ENCODE measurements at places on chromosomes 12 and 14.

DNA sequence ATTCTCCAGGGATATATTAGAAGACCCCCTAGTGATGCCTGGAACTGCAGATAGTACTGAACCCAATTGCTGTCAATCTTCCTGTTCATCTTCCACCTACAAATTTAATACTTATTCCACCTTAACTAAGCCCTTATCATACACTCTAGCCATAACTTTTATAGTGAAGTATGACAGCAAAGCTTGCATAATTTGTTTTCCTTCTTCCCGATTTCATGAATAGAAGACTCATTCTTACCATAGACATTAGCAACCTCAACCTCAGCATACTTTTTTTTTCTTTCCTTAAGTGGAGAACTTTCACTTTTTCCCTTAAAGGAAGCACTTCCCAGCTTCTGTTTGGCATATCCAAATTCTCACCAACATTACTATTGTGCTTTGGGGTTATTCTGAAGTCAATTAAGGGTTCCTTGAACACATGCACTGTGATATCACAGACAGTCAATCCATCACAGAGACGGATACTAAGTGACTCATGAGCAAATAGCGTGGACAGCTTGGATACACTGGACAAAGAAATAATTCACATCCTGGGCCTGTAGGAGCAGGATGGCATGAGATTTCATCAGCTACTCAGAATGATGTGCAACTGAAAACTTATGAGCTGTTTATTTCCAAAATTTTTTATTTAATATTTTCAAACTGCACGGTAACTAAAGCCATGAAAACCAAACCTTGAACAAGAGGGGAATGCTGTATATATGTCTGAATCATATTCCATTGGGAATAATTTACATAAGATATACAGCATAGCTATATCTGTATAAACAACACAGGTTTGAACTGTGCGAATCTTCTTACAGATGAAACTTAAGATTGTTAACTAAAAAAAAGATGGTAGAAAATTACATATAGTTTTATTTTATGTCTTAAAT is 63.9 kb downstream of the SYT1 start:
- ATAC-seq: no peak

- no peak for ATAC-seq
These were observed 13.4 kb upstream of the OAS2 start for GRCh38 chr12:112964915-112965314.

DNA sequence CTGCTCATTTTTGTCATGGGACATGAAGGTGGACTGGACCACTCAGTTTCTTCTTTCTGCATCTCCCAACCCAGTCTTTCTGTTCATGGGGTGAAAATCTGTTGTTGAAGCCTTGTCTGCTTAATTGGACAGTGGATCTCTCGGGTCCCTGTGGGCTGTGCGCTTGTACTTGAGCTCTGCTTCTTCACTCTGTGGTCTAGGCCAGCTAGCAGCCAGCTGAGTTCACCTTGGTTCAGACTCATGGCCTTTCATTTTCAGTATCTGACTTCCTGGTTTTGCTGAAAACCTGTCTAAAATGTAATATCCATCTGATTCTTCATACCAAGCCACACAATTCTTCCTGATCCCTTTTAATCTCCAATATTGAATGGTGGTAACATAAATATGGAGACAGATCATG is 117.2 kb downstream of the LRRK2 start:
- no peak for ATAC-seq

DNA sequence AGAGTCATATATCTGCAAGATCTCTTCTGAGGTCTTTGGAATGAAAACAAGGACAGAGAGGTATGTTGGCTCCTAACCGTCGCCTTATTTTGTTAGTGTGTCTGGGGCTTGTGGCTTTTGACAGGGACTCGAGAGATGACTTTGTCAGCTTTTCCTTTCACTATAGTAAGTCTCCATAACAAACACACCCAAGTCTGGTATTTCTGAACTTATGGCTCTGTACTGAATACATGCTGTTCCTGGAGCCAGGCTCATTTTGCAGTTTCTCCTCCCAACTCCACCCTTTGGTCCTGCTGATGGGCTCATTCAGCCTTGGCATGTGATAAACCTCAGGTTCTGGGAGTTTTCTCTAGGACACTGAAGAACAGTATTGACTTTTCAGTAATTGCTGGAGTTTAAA is 27.7 kb upstream of the TMED10 start:
- peak; percentile 69 for ATAC-seq

DNA sequence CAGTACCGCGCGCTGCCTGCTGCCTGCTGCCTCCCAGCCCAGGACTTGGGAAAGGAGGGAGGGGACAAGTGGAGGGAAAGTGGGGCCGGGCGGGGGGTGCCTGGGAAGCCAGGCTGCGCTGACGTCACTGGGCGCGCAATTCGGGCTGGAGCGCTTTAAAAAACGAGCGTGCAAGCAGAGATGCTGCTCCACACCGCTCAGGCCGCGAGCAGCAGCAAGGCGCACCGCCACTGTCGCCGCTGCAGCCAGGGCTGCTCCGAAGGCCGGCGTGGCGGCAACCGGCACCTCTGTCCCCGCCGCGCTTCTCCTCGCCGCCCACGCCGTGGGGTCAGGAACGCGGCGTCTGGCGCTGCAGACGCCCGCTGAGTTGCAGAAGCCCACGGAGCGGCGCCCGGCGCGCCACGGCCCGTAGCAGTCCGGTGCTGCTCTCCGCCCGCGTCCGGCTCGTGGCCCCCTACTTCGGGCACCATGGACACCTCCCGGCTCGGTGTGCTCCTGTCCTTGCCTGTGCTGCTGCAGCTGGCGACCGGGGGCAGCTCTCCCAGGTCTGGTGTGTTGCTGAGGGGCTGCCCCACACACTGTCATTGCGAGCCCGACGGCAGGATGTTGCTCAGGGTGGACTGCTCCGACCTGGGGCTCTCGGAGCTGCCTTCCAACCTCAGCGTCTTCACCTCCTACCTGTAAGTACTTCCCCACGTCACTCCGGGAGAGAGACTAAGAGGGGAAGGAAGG is at the start of gene LGR5:
TSS of gene LGR5 (plus strand) at position 186 of the 732 bp plus-strand sequence. CDS start at position 469, 283 bp downstream.
- ATAC-seq: peak; percentile 19

DNA sequence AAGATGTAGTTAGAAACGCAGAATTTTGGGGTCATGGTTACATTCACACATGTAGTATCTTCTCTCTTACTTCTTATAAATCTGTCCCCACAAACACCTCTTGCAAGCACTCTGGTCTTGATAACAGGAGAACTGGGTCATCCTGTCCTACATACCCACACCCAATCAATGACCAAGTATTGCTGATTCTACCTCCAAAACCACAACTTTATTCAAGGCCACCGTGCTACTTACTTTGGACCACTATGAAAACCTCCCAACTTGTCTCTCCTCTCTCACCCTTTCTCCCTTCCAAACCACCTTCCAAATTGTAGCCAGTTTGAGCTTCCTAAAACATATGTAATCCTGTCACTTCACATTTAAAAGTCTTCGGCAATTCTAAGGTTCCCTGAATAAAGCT is 5.4 kb downstream of the SERPINA11 start:
- ATAC-seq: no peak

DNA sequence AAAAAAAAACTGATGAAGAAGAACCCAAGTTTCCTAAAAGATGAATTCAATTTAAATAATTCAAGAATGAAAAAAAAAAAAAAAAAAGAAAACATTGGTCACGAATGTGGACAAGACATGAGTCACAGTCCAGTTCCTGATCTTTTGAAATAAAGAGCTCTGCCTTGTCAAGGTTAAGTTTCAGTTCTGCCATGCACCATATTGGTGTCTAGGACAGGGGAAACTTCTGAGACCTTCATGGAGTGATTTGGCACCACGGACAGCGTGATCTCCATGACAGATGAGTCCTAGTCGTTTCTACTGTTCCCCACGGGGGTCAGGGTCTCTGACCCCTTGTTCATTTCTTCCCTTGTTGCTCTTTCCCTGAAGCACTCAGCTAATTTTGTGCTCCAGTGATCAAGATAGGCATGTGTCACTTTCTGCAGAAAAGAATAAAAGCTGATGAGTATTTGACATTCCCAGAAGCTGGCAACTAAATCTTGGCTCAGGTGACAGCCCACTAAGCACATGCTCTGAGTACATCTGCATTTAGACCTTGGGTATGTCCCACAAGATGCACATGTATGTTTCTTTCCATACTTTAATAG is 1159.7 kb downstream of the BCL11B start:
- ATAC-seq: peak; percentile 67

DNA sequence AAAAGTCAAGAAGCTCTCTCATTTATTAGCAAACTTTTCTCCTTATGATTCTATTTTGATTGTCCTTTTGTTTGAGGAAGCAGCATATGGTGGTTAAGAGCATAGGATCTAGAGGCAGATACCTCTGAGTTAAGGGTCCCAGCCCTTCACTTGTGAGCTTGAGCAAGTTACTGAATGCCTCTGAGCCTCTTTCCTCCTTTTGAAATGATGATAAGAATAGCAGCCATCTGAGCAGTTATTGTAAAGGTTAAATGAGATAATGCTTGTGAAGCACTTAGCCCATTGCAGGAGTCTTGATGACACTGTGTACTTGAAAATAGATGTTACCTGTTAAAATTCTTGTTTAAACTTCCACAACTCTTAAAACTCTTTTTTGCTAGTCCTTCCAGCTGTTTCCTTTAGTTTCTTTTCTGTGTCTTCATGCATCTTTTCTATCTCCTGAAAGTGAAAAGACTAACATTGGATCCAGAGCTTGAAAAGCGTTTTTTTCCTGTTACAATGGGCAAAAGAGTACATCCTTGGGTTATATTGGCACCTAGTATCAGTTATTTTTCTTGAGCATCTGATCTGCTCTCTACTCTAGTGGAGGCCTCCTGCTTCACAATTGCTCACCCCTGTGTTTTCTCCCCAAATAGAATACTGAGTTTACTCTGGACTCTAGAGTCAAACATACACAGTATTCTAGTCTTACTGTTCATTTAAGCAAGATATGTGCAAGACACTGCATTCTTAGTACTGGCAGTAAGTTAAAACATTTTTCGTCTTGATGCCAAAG is 3.1 kb downstream of the HIF1A start:
- no peak for ATAC-seq

DNA sequence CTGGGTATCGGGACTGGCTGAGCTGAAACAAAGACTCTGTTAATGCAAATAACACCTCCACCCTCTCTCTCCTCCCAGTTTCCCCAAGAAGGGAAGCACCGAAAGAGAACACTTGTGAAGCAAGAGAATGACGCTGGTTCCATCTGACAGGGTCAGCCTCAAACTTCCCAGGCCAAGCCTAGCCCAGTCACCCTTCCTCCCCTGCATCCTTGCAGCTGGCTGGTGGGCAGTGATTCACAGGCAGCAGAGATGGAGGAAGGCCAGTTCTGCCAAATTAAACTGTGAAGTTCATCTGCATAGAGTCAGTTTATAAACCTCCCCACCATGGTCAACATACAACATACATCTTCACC is 2.8 kb downstream of the LRRC74A start:
- ATAC-seq: no peak

DNA sequence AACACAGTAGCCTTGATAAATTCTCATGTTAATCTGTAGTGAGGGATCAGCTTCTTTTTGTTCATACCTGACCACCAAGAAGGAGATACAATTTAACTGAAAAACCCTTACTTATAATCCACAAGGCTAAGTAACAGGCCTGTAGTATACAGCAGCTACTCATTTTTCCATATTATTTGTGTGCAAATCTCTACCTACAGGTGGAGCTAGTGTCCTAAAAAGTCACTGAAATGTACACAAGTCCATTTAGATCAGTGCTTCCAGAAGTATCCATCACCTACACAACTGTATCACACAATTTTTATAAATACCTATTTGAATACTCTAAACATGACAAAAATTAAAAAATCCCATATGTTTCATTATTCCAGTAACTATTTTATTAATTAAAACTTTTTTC is 173.2 kb downstream of the SLC35F4 start:
- no peak for ATAC-seq

GRCh38 chr12:68809190-68810026 is 1.4 kb downstream of the MDM2 start:
- ATAC-seq: peak; percentile 0

GRCh38 chr12:19496219-19496878 is 57.1 kb downstream of the AEBP2 start:
- no peak for ATAC-seq

- peak; percentile 28 for ATAC-seq
These were observed 169.2 kb downstream of the PAWR start for GRCh38 chr12:79521576-79521975.

DNA sequence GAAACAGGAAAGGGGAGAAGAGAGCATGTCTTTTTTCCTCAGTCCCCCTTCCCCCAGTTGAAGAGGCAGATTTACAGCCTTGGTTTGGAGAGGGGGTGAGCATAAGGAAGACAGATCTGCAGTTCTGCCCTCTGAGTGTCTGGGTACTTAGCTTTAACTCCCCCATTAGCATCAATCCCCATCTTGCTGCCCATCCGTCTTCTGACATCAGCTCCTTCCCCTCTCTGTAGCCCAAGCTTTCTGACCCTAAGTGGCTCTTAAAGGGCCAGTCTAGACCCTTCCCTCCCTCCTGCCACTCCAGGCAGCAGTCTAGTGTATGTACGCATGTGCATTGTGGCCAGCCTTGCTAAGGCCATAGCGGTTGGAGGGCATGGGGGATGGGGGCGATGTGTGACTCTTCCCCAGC is 7.3 kb downstream of the GPR84 start:
- ATAC-seq: no peak

DNA sequence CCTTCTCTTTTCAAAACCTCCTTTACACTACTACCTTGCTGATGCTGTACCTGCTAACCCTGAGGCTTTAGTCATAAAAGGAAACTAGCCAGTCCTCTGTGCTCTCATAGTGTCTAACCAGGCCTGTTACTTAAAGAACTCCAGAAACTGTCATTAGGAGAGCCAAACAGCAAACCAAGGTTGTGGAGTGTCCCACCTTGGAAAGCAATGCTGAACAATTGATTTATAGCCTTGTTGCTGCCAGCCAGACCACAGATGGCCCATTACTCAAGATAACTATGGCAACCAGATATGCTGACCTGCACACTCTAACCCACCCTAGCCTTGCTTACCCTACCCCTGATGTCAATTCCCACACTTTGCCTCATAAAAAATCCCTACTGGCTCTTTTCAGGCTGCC is 26.5 kb upstream of the BCAT1 start:
- no peak for ATAC-seq

DNA sequence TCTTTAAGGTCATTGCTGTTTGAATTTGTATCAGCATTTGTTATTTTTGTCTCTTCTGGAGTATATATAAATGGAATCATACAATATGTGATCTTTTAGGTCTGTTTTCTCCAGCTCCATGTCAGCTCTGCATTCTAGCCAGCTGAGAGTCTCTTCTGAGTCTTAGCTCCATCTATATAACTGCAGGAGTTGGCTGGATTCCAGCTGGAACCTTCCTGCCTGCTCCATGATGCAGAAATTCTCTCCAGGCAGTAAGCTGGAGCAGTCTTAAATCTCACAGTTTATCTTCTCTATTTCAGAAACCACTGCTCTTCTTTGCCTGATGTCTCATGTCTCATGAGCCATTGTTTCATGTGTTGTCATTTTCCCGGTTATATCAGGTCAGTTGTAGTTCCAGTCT is 827.6 kb downstream of the NRXN3 start:
- ATAC-seq: no peak

DNA sequence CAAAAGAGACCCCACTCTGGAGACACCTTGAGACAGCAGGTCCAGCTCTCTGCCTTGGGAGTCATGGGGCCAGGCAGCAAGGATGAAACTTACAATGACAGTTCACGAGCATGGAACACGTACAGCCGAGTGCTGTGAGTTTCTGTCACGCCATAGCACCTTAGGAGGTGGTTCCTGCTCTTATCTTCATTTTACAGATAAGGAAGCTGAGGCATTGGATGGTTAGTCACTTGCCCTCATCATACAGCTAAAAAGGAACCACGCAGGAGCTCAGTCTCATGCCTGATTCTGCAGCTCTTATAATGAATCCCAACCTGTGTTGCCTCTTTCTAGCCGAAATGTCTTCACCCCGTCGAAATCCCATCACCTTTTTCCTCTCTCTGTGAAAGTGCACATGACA is 39.9 kb downstream of the C14orf132 start:
- ATAC-seq: no peak

GRCh38 chr14:51180577-51180976 is 59.5 kb upstream of the TMX1 start:
- ATAC-seq: no peak

Data from activated T-helper 17 cell treated with anti-CD3 and anti-CD28 coated beads, Interleukin-2, amount 50 U/mL, for 72 hours (primary cell).